Stimulated activated CD8-positive, alpha-beta memory T cell treated with anti-CD3 and anti-CD28 coated beads, Interleukin-15, amount 100 ng/mL, for 48 hours (primary cell): ENCODE measurements at places on chromosomes 6 and 20.

DNA sequence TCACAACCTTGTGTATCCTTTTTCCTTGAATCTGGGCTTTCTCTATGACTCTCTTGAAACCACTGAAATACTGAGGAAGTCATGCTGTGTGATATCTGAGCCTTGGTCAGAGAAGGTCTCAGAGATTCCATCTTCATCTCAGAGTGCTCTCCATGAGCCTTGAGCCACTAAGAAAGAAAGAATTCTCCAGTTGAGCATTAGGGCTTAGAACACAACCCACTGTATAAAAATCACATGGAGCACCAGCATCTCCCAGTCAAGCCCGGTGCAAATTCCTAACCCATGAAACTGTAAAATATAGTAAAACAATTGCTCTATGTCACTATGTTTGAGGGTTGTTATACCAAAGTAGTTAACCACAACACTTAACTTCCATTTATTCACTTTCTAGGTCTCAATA, 181.4 kb downstream of the MOXD1 start:
- no peak for DNase-seq

GRCh38 chr6:6711031-6711785, 122.7 kb downstream of the LY86 start:
- no peak for DNase-seq

DNA sequence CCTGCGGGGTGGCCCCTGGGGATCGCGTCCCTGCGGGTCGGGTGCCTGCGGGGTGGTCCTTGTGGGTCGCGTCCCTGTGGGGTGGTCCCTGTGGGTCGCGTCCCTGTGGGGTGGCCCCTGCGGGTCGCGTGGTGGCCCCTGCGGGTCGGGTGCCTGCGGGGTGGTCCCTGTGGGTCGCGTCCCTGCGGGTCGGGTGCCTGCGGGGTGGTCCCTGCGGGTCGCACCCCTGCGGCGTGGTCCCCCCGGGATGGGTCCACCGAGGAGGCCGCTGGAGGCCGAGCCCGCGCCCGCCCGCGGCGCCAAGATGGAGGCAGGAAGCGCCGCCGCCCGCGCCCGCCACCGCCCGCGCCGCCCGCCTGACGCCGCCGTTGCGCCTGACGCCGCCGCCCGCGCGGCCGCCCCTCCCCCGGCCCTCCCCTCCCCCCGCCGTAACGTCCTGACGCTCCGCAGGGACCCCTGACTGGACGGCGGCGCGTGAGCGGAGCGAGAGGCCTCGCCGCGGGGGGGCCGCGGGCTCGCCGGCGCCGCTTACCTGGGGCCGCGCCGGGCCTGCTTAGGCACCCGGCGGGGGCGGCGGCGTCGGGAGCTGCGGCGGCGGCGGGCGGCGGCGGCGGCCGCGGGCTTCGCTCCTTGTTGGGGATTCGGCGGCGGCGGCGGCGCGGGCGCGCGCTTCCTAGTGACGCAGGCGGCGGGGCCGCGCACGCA, at the start of gene GMEB2:
TSS of gene GMEB2 (minus strand) at position 678 of the 705 bp plus-strand sequence. CDS start 7,704 bp downstream, outside the sequence.
- peak; percentile 69 for DNase-seq

GRCh38 chr6:3230256-3230882, 2.9 kb upstream of the TUBB2B start:
- DNase-seq = no peak

DNA sequence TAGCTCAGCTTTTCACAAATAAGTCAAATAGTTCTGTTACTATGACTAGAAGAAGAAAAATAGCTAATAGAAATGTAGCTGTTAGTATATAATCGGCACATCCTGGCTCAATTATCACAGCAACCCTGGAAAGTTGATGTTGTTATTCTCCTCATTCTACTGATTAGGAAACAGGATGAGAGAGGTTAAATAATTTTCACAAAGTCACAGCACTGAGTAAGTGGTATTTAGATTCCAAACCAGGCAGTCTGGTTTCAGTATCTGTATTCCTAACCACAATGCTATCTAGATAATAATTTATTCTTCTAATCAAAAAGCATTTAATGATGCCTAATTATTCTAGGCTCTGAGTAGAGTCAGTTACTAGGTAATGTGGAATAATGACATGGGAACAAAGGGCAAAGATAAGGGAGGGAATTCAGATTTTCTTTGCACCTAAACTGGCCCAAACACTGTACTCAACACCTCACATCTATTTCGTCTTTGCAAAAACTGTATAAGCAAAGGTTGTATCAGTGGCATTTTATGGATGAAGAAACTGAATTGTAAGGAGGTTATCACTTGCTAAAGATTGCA, 51.3 kb downstream of the PDE7B start:
- no peak for DNase-seq

DNA sequence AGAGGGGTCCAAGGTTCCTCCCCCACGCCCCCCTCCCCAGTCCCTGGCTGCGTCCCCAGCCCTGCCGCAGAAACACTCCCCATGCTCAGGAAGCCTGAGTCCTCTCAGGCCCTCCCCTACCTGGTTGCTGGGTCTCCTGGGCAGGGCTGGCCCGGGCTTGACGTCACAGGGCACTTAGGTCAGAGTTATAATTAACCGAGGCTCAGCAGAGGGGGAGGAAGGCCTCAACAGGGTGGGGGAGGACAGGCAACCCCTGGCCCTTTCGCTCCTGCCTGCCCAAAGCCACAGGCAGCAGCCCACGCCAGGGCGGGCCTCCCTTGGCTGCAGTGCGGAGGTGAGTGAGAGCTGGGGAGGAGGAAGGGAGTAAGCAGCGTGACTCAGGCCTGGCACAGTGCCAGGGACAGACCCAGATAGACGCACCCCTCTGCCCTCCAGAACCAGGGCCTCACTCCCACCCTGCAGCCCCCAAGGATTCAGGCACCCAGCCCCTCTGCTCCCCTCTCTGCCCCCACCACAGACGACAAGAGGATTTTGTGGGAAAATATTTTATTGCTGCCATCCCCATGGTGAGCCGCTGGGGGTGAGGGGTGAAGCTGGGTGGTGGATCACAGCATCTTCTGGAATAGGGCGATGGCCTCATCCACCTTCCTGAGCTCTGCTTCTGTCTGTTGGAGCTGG, at the start of gene VWA7:
TSS of gene VWA7 (minus strand) at position 340 of the 678 bp plus-strand sequence. CDS start 549 bp downstream, outside the sequence.
- peak; percentile 77 for DNase-seq

- DNase-seq = peak; percentile 47
These were observed 2.1 kb upstream of the NRN1 start for GRCh38 chr6:6008648-6009421.

DNA sequence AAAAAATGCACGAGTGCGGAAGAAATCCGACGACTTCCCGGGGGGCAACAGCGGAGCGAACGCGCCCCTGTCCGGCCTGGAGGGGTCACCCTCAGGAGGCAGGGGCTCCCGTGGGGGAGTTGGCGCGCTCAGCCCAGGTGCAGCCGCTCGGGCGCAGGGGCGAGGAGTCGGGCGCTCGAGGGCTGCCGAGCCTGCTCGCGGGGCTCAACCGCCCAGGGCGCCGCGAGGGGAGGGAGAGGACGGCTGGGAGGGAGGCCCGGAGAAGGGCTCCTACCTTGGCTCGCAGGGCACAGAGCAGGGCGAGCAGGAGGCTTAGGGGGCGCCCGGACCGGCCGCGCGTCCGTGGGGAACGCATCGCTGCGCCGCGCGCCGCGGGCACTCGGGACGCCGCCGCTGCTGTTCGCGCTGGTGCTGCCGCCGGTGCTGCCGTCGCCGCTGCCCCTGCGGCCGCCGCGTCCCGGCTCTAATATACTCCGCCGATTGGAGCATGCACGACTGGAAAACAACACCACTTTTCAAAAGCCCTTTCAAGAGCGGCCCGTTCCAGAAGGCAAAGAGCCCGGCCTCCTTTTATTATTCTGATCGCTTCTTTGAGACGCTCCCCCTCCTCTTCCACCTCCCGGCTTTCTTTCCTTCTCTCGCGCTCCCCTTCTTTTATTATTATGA, 490 bp downstream of the JAG1 start:
- no peak for DNase-seq

DNA sequence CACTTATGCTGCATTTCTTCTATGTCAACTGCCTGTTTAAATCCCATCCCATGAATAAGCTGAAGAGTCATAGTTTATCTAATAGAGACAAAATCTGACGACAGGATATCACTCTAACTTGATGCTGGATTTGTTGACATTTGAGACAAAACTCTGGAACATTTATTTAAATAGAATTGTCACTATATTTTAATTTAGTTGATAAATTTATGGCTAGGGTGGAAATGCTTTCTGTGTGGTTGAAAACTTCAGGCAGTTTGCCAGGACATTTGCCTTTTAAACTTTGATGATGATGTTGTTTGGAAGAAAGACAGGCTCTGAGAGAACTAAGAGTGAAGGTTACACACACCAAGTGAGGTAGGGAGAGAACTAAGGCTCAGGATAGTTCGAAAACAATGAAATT, 68.1 kb downstream of the GJA1 start:
- no peak for DNase-seq

DNA sequence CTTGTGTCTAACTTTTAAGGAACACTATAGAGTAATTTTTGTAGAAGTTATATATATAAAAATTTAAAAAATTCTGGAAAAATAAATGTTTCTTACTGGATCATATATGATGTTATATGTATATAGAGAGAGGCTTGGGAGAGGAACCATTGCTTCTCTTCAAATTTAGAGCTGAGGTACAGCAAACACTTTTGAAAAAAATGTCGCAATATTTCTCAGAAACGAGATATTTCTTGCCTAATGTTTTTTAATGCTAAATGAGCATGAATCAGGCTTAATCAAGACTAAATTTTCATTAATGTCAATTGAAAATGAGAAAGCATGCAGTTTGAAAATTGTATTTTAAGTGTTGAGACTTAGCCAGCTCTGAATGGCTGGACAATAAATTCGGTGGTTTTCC, 2.6 kb downstream of the PKIB start:
- DNase-seq = no peak

DNA sequence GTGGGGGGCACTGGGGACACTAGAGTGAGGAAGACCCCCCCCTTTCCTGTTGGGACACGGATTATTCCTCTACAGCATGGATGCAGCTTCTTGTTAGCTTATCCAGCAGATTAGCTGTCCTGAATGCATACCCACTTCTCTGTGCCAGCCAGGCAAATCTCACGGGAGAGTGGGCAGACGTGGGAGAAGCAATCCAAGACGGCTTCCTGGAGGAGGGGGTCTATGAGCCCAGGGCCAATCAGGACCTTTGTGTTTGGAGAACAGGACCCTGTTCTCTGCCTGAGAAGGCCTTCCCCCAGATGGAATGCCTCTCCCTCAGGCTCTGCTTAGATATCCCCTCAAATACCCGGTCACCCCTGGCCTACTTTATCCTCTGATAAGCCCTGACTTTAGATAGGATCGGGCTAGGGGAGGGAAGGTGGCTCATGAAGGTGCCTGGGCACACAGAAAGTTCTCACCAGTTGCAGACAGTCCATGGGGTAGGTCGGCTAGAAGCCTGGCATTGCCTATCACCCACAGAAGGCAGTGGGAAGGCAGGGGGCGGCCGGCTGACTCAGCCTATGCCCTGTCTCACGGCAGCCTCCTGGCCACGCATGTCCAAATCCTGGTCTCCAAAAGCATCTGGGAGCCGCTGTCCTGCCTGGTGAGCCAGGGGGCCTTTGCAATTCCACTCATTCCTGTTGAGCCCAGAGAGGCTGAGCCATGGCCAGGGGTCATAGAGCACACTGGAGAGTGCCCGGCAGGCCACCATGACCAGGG, 34.7 kb downstream of the SUN5 start:
- no peak for DNase-seq

DNA sequence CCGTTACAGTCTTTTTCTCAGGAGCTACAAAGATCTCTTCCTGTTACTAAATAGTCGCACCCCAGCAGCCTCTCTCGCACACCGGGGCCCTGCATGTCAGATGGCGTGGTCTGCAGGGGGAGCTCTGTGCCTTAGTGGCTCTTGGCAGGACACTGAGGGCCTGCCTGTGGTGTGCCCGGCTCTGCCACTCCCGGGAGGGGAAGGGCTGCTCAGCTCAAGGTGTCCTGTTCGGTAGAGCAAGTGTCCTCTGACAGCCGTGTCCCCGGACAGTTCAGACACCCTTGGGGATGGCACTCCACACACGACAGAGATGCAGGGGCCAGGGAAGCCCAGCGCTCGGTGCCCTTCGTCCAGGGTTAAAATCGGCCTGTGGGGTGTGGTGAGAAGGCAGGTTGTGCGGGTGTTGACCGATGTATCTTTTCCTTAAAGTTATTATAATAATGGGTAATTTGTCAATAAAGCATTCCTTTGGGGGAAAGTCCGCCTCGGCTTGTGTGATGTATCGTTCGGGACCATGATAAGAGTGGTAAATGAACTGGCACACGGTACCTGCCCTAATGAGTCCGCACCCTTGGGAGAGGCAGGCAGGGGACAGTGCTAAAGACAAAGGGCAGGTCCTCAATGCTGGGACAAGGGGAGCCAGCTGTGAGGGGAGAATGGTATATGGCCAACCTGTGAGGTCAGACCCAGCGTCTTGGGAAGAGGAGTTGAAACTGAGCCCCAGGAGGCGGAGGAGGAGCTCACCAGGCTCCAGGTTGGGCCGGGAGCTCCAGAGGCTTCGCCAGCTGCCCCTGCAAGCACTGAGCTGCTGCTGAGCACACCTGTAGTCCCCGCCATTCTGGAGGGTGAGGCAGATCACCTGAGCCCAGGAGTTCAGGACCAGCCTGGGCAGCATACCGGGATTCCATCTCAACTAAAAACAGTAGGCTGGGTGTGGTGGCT, 3.6 kb upstream of the DNAJC5 start:
- DNase-seq = no peak

DNA sequence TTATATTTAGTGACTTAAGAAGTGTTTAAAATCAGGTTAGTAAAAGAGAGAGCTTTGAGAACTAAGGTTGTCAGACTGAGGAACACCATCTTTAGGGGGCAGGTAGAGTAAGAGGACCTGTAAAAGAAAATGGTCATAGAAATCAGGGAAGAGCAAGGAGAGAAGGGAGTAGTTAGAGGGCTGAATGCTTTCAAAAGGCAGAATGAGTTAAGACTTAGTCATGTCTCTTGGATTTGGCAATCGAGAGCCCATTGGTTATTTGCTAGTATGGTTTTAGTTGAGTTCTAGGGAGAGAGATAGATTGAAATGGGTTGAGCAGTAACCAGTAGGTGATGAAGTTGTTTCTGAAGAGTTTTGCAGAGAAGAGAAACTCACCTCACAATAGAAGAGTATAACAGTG, 51.1 kb downstream of the RALGAPB start:
- no peak for DNase-seq

DNA sequence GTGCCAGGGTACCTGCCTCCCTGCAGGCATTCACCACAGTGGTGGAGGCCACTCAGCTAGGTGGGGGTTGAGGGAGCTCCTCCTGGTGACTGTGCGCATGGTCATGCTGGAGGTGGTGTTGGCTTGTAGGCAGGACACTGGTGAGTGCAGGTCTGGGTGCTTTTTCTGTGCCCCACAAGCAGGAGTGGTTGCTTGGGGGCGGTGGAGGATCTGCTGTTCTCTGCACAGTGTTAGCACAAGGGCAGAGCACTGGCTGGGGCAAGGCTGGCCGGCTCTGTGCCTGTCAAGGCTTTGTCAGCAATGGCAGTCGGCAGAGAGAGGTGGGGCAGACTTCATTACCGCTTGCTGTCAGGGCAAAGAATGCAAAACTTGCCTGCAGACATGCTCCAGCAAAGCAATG, 632.1 kb upstream of the ID4 start:
- no peak for DNase-seq

- DNase-seq = peak; percentile 5
These were observed 485 bp downstream of the TGIF2 start for GRCh38 chr20:36573798-36574365.

- no peak for DNase-seq
These were observed 17.5 kb downstream of the AGPAT4 start for GRCh38 chr6:161256407-161256806.
